ENCODE measurements at places on chromosomes 2 and 18.

DNA sequence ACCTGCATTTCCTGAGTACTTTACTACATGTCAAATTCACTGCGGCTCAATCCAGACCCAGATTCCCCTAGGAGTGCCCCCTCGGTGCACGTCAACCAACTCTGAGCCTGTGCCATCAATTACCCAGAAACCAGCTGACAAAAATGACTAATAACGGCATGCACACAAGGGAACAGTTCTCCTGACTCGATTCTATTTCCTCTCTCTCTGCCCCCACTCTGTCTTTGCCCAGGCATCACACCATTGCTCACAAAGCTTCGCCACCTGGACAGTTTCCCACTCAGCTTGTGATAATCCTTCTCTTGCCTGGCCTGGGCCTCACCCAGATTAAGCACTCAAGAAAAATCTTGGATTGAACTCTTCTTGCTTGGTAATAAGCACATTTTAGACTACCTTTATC is 115.3 kb upstream of the NDUFV2 start:
- H3K4me3 ChIP-seq = no peak overlapping the region
- H3K27me3 ChIP-seq = no peaks in the 10 kb centered on the region

DNA sequence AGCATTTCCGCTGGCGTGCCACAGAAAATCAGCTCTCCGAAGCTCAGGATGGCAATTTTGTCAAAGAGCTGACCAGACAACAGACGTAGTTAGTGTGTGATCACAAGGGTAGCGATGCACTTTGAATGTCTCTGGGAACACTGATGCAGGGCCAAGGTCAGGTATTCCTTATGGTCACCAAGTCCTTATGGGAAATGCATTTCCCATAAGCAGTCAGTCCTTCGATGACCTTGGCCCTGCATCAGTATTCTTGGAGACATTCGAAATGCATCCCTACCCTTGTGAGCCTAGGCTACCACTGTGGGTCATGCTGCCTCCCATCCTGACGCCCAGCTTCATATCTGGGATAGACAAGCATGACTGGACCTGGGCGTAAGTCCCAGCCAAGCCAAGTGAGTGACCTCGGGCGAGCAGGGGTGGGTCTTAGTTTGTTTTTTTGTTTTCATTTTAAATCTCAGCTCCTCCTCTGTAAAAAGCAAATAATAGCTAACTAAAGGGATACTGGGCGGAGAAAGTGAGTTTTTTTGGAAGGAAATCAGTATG is 13.6 kb downstream of the ABCG5 start:
- H3K4me3 ChIP-seq = no peak overlapping the region
- H3K4me1 ChIP-seq = no peaks in the 10 kb centered on the region
- no peaks in the 10 kb centered on the region for H3K27me3 ChIP-seq
- no peak overlapping the region for H3K27ac ChIP-seq

DNA sequence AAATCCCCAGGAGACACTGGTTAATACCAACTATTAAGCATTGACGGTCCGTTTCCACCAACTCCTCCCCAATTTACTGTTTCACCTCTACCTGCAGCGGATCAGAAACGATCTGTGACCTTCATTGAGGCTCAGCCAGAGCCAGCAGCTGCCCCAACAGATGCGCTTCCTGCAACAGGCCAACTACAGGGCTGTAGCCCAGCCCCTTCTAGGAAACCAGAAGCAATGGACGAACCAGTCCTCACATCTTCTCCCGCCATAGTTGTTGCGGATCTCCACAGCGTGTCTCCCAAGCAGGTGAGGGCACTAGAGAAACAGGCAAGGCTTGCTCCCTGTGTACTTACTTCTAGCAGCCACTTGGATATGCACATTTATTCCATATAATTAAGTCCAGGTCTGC is 8.5 kb upstream of the RPE start:
- no peak for DNase-seq
- H3K27ac ChIP-seq = no peak overlapping the region
- H3K4me1 ChIP-seq = no peaks in the 10 kb centered on the region
- H3K36me3 ChIP-seq = no peaks in the 10 kb centered on the region
- no peaks in the 10 kb centered on the region for H3K27me3 ChIP-seq
- H3K4me3 ChIP-seq = no peak overlapping the region

GRCh38 chr2:113219525-113219888 is 45.7 kb downstream of the PSD4 start:
- peaks cover 4% of the 10 kb centered on the region for H3K4me1 ChIP-seq
- no peak overlapping the region for H3K27ac ChIP-seq
- H3K4me3 ChIP-seq = no peak overlapping the region
- H3K36me3 ChIP-seq = no peaks in the 10 kb centered on the region
- no peaks in the 10 kb centered on the region for H3K27me3 ChIP-seq

DNA sequence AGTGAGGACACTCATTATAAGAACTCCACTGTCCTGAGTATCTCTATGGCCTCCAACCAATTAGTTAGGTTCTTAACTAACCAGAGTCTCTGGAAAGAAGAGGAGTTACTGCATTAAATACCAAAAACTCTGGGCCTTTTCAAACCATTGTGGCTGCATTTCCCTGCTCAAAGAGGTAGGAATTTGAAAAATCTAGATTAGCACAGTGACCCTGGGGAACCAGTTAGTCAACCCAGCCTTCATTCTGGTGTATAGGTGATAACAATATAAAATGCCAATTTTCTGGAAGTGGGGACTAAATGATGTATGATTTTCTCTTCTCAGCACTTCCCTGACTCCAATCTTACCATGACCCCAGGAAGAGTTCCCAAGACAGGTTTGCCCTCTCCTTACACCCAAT is 287.8 kb upstream of the SETBP1 start:
- no peak for DNase-seq
- no peaks in the 10 kb centered on the region for H3K36me3 ChIP-seq
- H3K4me1 ChIP-seq = no peaks in the 10 kb centered on the region
- no peak overlapping the region for H3K4me3 ChIP-seq
- no peak overlapping the region for H3K27ac ChIP-seq

DNA sequence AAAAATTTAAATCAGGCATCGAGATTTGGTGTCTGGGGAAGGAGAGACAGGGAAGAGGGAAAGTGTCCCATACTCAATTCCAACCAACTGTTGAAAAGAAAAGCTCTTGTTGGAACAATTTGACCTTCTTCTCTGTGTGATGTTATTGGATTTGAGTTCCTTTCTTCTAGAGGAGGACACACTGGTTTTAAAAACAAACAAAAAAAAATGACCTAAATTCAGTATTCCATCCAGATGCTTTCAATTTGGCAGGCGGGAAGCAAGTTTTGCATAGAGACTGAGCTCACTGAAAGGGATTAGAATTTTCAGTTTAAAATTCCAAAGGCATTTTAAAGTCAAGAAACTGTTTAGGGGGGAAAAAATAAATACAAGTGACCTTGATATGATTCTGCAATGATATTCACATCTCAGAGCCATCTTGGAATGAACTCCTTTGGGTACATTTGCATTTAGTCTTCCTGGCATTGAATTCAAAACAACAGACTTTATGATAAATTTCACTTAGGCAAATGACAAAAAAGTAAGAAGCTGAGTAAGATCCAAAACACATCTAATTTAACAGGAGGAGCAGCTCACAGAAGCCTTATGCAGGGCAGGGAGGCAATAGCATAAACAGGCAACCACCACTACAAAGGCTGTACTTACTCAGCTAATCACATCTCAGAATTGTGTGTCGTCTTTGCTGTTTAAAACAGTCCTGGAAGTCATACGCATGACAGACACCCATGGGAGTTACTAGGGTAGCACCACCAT is 126.8 kb downstream of the CDH20 start:
- no peaks in the 10 kb centered on the region for H3K27me3 ChIP-seq
- H3K4me1 ChIP-seq = no peaks in the 10 kb centered on the region
- no peak for DNase-seq
- no peak overlapping the region for H3K4me3 ChIP-seq
- H3K36me3 ChIP-seq = no peaks in the 10 kb centered on the region
- no peak overlapping the region for H3K27ac ChIP-seq

DNA sequence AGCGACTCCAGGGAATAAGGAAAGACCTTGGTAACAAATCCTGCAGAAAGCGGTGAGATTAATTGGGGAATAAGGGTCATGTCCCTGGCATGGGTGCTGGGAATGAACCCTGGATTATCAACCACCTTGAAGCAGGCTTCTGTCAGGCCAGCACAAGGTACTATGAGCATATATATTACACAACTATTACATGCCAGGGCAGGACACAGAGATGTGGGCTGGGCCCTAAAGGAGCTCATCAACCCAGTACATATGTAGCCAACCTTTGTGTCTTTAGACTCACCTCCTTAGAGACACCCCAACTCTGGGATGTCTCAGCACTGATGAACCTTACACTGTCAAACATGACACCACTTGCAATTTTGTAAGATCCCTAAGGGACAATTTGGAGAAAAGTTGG is 3.4 kb downstream of the SFXN5 start:
- DNase-seq = no peak
- H3K4me3 ChIP-seq = no peak overlapping the region
- H3K27me3 ChIP-seq = no peaks in the 10 kb centered on the region
- H3K27ac ChIP-seq = no peak overlapping the region
- no peaks in the 10 kb centered on the region for H3K36me3 ChIP-seq

DNA sequence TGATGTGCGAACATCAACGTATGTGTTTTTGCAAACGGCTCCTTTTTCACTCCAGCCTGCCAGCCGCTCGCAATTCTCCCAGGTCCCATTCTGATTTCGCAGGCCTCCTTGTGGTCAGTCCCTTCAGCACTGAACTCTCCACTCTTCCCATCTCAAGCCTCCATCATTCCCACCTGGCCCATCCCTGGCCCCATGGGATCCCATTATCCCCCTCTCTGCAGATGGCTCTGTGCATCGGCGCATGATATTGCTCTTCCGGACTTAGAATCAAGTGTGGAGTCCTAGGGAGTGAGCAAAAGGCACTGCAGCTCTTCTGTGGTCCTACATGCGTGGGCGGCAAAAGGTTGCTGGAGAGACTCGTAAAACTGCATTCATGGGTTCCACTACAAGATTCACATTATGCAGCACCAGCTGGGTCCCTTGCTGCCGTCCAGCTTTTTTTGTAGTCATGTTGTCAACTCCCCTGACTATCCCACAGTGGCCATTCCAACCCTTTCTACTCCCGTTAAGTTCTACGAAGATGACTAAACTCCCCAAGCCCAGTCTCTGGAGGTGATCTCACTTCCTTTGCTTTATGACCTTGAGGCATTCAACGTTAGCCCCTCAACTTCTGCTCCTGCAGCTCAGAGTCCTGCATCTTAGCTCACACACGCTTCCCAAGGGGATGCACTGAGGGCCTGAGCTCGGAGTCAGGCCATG is 125.3 kb upstream of the NRP2 start:
- no peak overlapping the region for H3K27ac ChIP-seq
- no peak for DNase-seq
- H3K36me3 ChIP-seq = no peaks in the 10 kb centered on the region

GRCh38 chr2:142974288-142975024 is 97.0 kb downstream of the KYNU start:
- peak overlapping the region; percentile 26 for H3K27ac ChIP-seq
- no peak overlapping the region for H3K4me3 ChIP-seq
- H3K36me3 ChIP-seq = no peaks in the 10 kb centered on the region
- H3K27me3 ChIP-seq = no peaks in the 10 kb centered on the region
- peaks cover 11% of the 10 kb centered on the region for H3K4me1 ChIP-seq

DNA sequence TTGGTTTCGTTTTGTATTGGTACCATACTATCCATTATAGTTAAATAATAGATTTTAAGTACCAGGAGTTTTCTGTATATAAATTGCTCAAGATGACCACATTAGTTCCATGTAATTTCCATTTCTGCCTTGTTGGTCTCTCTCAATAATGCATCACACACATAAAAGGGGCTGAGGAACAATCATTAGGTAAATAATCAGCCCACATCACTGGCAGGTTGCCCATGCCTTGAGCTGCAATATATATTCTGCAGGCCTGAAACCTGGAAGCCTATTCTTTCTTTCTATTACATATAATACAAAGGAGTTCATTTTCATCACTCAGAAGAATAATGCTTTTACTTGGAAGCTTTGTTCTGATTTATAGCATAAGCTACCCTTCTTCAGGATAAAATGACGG is 616.1 kb upstream of the PKDCC start:
- no peaks in the 10 kb centered on the region for H3K36me3 ChIP-seq
- no peaks in the 10 kb centered on the region for H3K27me3 ChIP-seq
- no peak overlapping the region for H3K4me3 ChIP-seq
- H3K4me1 ChIP-seq = no peaks in the 10 kb centered on the region
- DNase-seq = no peak

- no peak overlapping the region for H3K27ac ChIP-seq
- peaks cover 20% of the 10 kb centered on the region for H3K27me3 ChIP-seq
- no peaks in the 10 kb centered on the region for H3K36me3 ChIP-seq
- no peak overlapping the region for H3K4me3 ChIP-seq
- H3K4me1 ChIP-seq = no peaks in the 10 kb centered on the region
- DNase-seq = no peak
Observed at GRCh38 chr2:66572391-66572790, 137.5 kb downstream of the MEIS1 start.

GRCh38 chr2:156602552-156602933 is 166.4 kb downstream of the GPD2 start:
- H3K4me3 ChIP-seq = no peak overlapping the region
- H3K27me3 ChIP-seq = no peaks in the 10 kb centered on the region
- H3K36me3 ChIP-seq = no peaks in the 10 kb centered on the region
- no peak for DNase-seq
- H3K4me1 ChIP-seq = no peaks in the 10 kb centered on the region
- no peak overlapping the region for H3K27ac ChIP-seq

- no peak for DNase-seq
- H3K36me3 ChIP-seq = peaks cover 3% of the 10 kb centered on the region
- H3K27ac ChIP-seq = no peak overlapping the region
- no peaks in the 10 kb centered on the region for H3K27me3 ChIP-seq
Observed at GRCh38 chr2:207110310-207110709, 55.4 kb downstream of the KLF7 start.

DNA sequence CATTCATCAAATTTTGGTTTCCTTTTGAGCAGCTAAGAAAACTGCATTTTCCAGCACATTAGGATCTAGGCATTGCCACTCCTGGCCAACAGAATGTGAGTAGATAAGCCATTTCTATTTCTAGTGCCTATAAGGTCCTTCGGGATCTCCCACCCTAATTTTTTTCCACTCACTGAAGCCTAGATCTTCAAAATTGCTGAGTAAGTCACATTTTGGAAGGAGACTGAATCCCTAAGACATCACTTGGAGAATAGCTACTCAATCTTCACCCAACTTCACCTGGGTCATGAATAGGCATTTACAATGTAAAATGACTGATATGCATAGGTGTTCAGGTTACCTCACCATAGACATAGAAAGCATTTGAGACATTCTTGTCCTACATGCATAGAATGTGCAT is 548.1 kb upstream of the GYPC start:
- H3K27ac ChIP-seq = no peak overlapping the region
- DNase-seq = no peak
- H3K36me3 ChIP-seq = no peaks in the 10 kb centered on the region
- no peak overlapping the region for H3K4me3 ChIP-seq

All from H1 (cell line).